NCI-H2081 (cell line): ENCODE measurements at places on chromosomes 6 and 20.

DNA sequence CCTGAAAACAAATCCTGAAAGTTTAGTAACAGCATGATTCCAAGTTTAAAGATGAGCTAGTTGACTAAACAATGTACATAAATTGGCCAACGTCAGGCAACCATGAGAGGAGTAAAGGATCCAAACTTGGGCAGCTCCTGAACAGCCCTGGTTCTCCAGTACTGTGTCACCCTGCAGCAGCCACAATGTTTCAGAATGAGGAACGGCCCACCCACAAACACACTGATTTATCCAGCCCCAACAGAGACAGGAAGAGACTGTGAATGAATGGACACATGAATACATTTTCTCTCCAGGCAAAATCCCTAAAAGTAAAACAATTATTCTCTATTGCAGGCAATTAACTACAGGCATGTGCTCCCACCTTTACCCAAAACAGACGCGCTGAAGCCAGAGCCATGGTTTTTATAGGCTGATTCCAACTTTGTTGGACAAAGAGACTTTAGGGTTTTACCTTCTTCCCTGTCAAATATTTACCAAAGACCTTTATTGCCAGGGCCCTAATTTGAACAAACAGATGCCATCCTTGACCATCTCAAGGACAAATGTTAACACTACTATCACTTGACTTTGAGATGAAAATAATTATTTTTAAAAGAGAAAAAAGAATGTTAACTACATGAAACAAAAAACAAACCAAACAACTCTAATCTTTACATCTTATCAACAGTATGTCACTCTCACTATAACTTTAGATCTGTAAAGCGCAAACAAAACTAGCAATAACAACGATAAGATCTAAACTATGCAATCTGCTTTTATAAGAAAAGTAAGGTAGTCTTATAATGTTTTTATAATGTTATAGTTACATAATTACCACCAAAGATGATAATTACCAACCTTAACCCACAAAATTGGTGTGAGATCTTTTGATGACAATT lies 22.9 kb downstream of the CNKSR3 start:
- DNase-seq: peak; percentile 59

GRCh38 chr6:64266351-64266821 lies 630.8 kb downstream of the PHF3 start:
- no peak for DNase-seq

DNA sequence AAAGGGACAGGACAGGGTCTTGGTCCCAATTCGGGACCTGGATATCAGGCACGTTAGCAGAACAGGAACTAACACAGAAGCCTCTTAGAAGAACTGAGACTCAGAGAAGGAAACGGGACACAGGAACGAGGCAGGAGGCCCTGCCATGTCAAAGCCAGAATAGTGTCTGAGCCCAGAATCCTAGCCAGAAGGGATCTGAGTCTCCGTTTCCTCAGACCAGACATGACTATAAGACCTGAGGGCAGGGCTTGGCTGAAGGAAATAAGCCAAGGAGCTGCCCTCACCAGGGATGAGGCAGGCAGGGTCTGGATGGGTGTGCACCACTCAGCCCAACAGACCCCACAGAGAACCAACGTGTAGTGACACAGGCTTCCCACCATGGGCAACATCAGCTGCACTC lies 40.3 kb downstream of the TRERF1 start:
- DNase-seq: no peak

GRCh38 chr20:20685635-20686034 lies 26.8 kb downstream of the RALGAPA2 start:
- no peak for DNase-seq

DNA sequence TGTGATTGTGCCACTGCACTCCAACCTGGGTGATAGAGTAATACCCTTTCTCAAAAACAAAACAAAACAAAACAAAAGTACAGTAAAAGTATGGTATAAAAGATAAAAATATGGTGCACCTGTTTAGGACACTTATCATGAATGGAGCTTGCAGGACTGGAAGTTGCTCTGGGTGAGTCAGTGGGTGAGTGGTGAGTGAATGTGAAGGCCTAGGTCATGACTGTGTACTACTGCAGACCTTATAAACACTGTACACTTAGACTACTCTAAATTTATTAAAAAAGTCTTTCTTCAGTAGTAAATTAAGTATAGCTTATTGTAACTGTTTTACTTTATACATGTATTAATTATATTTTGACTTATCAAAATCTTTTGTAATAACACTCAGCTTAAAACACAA lies 46.0 kb downstream of the ZFP64 start:
- DNase-seq: no peak

DNA sequence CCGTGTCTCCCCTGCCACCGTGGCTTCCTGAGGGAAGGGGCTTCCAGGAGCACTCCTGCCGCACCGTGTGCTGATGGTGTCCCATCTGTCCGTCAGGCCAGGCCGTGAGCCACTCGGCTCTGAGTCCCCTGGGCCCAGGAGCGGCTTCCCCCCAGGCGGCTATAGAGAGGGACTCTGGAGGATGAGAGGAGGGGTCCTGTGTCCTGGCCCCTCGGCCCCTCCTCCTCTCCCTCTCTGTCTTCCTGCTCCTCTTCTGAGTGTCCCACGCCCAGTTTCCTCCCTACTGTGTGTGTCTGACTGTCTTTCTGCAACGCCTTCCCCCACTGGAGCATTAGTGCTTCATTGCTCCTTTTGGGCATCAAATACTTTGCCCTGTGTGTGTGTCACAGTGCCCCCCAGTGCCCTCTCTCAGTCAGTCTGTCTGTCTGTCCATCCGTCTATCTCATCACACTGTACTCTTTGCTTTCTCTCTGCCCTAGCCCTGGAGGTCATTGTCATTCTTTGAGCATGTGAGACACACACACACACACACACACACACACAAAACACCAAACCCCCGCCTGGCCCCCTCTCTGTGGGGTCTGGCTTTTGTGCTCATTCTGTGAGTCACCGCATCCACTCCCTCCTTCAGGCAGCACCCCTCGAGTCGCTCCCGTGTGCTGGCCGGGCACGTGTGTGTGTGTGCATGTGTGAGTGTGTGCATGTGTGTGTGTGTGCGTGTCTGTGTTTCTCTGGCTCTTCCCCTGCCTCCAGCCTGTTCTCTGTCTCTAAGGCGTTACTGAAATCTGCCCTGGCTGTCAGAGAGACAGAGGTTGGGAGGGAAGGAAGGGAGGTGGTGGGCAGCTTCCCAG lies 71.9 kb downstream of the SRC start:
- no peak for DNase-seq

DNA sequence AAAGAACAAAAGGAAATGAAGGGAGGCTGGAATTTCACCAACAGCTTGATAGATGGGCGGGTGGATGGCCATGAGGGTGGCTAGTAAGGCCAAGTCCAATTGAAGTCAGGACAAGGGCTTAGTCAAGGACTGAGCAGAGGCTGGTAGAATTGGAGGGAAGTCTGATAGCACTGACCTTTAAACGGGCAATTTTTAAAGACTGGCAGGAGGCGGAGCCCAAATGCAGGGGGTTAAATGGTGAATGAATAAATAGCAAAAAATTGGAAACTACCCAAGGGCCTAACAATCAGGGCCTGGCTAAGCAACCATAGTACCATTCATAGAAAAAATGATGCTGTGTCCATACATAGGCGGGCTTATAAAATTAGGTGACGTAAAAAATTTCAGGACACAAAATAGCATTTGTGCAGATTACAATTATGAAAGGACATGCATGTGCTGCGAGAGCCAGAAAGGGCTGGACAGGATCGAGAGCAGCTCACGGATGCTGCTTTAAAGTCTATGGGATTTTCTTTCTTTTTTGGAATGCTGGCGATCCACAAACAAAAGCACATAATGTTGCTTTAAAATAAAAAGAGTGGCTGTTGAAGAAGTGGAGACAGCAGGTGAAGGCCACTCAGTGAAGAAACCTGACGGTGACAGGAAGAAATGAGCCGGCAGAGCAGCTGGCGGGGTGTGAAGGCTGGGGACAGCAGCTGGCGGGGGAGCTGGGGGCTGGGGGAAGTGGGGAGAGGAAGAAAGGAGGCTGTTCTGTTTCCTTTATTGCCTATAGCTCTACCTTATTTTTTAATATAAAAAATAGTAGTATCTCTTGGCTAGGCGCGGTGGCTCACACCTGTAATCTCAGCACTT lies 42.8 kb upstream of the TAF8 start:
- no peak for DNase-seq

DNA sequence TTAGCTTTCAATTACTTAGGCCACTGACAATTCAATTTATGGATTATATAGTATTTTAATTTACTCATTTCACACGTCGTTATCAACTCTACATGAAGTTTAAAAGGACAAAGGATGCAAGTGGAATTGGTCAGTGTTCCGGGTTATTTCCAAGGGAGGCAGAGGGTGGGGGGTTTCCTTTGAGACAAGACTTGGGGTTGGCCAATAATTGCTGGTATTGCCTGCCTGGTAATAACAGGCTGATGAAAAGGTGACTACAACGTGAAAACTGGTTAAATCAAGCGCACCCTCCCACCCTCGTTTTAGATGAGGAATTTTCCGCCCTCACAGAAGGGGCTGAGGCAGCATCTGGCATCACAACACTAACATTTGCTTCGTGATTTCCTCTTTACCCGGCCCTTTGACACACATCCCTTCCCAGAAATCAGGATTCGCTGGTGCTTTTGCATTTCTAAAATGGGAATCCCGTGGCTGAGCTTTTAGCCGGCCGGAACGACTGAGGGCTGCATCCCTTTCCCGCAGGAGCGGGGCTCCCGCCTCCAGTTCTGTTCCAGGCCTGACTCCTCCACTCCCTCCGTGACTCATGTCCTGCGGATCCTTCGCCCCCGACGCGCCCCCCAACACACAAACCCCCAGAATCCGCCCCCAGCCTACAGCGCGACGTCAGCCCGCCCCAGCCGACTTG lies 999 bp upstream of the PIM1 start:
- no peak for DNase-seq

GRCh38 chr6:148446681-148447080 lies 104.0 kb downstream of the SASH1 start:
- DNase-seq: no peak

DNA sequence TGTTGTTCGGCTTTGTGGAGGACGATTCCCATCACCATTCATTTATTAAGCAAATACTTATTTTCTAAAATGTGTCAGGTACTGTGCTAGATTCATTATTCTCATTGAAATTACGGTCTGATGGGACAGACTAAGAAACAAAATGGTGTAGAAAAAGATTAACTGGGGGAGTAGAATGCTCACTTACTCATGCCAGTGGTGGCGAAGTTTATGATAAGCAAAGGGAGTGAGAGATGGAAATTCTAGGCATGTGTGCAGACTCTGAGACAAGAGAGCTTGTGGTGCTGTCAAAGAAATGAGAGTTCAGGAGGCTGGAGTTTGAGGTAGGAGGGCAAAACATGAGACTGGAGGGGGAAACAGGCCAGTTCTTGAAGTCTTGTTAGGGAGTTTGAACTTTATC lies 896 bp downstream of the RPP21 start:
- no peak for DNase-seq
